Adrenal gland (tissue), 19 donors: ENCODE measurements at places on chromosomes 11 and 22. TPM values are rescaled to one million over a fixed set of nuclear protein-coding genes. Genes with fewer than 3 reads are reported as not detected.
A peak's percentile ranks its signal among the peaks of the same experiment; 100 is the strongest.

GRCh38 chr22:29443452-29443851 lies 5.1 kb downstream of the RFPL1 start:
- H3K27me3 ChIP-seq, result no peaks in the 10 kb centered on the region
- no peak overlapping the region for H3K4me3 ChIP-seq
- H3K4me1 ChIP-seq, result no peaks in the 10 kb centered on the region
- DNase-seq, result no peak
- no peaks in the 10 kb centered on the region for H3K36me3 ChIP-seq

The MOGAT2 gene
- not detected for total RNA-seq

The HDHD5 gene
- 50.3 TPM for total RNA-seq

The INS gene
- not detected for total RNA-seq

DNA sequence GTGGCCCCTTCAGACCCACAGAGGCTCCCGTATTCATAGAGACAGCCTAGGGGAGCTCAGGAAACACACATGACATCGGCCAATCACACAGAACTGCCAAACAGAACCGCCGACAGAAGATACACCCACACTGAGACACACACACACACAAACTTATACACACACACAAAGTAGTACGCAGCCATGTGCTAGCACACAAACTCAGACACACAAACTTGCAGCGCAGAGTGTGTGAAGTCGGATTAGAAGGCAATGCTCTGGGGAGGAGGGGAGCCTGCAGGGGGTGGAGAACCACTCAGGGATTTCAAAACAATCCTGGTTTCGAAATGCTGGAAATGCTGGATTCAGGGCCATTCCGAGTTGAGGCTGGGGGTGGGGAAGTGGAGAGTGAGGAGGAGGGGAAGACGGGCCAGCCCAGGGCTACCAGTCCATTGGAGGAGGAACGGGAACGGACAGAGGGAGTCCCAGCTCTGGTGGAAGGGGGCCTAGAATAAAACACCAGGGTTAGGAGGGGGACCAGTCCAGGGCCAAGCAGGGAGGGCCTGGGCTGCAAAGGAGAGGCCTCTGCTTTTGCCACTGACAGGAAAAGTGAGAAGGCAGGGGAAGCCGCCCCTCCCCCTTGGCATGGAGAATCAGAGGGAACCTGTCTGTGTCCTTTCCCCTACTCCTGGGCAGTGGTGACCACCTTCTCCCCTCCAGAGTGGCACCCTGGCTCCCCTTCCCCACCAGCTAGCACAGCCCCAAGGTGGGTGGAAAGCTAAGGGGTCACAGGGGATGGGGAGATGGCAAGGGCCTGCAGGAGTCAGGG lies 4.4 kb downstream of the BCL9L start:
- peak overlapping the region; percentile 92 for H3K27ac ChIP-seq
- peak; percentile 92 for DNase-seq
- peak overlapping the region; percentile 89 for H3K4me3 ChIP-seq
- H3K27me3 ChIP-seq, result no peaks in the 10 kb centered on the region

The GSTT2B gene
- 87.7 TPM for total RNA-seq

DNA sequence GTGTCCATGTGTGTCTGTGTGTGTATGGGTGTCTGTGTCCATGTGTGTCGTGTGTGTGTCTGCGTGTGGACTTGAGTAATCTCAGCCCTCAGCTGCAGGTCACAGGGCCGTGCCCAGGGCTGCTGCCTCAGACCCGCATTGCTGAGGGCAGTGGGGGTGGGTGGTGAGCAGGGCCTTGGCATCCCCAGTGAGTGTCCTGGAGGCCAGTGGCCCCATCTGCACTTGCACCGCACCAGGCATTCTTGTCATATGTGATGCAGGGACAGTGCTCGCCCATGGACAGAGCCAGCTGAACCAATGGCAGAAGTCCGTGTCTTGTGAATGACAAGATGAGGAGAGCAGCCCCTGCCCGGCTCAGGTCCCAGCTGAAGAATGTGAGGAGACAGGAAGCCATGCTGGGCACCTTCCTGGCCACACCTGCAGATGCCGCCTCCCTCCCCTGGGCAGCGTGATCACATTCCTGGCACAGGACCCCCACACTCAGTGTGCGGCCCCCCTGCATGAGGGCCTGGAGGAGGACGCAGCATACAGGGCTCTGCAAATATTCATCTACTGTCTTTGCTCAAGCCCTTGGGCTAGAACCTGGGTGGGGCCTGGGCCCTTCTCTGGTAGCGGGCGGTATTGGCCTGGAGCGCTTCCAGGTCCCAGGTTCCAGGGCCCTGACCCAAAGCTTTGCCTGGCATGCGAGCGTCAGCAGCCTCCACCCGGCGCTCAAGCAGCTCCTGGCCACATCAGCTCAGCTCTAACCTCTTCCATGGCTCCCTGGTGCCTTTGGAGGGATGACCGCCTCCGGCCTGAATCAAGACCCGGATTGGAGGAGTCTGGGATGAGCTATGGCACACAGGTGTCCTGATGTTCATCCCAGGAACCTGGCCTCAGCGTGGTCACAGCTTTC lies 3.9 kb downstream of the ALDH3B2 start:
- peaks cover 21% of the 10 kb centered on the region for H3K27me3 ChIP-seq
- H3K4me3 ChIP-seq, result no peak overlapping the region
- H3K36me3 ChIP-seq, result no peaks in the 10 kb centered on the region
- no peak overlapping the region for H3K27ac ChIP-seq
- H3K4me1 ChIP-seq, result no peaks in the 10 kb centered on the region
- no peak for DNase-seq

- H3K27ac ChIP-seq, result no peak overlapping the region
- peaks cover 16% of the 10 kb centered on the region for H3K4me1 ChIP-seq
- no peaks in the 10 kb centered on the region for H3K36me3 ChIP-seq
Observed at GRCh38 chr22:23500508-23501260, 79.4 kb downstream of the IGLL1 start.

- H3K4me3 ChIP-seq, result no peak overlapping the region
- H3K4me1 ChIP-seq, result no peaks in the 10 kb centered on the region
- DNase-seq, result no peak
- H3K27me3 ChIP-seq, result no peaks in the 10 kb centered on the region
Observed at GRCh38 chr22:16387088-16387487, 205.5 kb downstream of the CCT8L2 start.

GRCh38 chr11:126280595-126280994 lies 2.3 kb upstream of the TIRAP start:
- no peak overlapping the region for H3K4me3 ChIP-seq
- no peak for DNase-seq
- no peaks in the 10 kb centered on the region for H3K4me1 ChIP-seq
- peaks cover 13% of the 10 kb centered on the region for H3K36me3 ChIP-seq

The FEN1 gene
- 9.2 TPM for total RNA-seq

DNA sequence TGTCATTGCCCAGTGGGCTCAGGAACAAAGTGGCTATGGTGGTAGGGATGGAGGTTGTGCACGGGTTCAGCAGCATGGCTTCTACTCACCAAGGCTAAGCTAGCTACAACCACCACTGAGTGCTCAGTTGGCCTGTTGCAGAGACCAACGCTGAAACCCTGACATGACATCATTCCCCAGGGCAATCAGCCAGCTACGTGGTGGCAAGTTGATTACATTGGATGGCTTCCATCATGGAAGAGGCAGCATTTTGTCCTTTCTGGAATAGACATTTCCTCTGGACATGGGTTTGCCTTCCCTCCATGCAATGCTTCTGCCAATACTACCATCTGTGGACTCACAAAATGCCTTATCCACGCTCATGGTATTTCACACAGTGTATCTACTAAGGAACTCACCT lies 634.3 kb downstream of the OPCML start:
- H3K27ac ChIP-seq, result no peak overlapping the region
- no peaks in the 10 kb centered on the region for H3K4me1 ChIP-seq
- no peak for DNase-seq
- H3K36me3 ChIP-seq, result no peaks in the 10 kb centered on the region
- H3K4me3 ChIP-seq, result no peak overlapping the region
- no peaks in the 10 kb centered on the region for H3K27me3 ChIP-seq

- no peak overlapping the region for H3K4me3 ChIP-seq
- no peak overlapping the region for H3K27ac ChIP-seq
- H3K4me1 ChIP-seq, result no peaks in the 10 kb centered on the region
- H3K36me3 ChIP-seq, result no peaks in the 10 kb centered on the region
- DNase-seq, result no peak
Observed at GRCh38 chr11:100735949-100736675, 49.0 kb downstream of the ARHGAP42 start.

The SPTBN2 gene
- 63.7 TPM for total RNA-seq

DNA sequence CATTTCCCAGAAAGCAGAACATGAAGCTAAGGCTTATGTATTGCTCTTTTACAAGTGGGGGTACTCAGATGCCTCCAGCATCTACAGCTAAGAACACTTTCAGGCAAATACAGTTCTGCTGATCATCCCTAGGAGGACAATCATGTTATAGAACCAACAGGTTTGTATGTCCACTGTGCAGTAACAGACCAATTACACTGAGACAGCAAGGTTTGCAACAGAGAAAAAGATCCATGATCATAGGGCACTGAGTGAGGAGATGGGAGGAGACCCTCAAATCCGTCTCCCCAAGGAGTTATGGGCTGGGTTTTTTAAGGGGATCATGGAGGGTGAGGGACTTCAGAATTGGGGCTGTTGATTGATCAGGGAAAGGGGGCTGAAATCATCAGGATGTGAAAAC lies 39.1 kb upstream of the GRK3 start:
- no peaks in the 10 kb centered on the region for H3K4me1 ChIP-seq
- H3K36me3 ChIP-seq, result no peaks in the 10 kb centered on the region
- DNase-seq, result no peak
- no peaks in the 10 kb centered on the region for H3K27me3 ChIP-seq
- no peak overlapping the region for H3K4me3 ChIP-seq

The RASD2 gene
- 1.7 TPM for total RNA-seq

DNA sequence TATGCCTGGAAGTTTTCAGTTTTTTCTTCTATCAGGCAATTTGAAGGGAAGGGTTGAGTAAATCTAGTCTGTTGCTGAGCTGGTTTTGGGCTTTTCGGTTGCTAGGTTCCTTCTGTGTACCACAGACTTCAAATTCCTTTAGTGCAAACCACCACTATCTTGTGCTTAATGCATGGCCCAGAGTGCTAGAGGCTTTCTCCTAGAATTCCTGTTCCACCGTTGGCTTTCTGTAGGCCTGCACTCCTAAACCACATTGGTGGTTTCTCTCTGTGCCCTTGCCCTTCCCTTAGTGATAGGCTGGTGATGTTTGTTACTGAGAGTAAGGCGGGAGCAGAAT lies 47.1 kb upstream of the CTSC start:
- DNase-seq, result no peak
- no peaks in the 10 kb centered on the region for H3K36me3 ChIP-seq
- H3K4me3 ChIP-seq, result no peak overlapping the region
- no peak overlapping the region for H3K27ac ChIP-seq
- H3K27me3 ChIP-seq, result no peaks in the 10 kb centered on the region

The C11orf91 gene
- total RNA-seq, result not detected
